ENCODE measurements at places on chromosomes 1 and 21.

- DNase-seq: no peak
These were observed 62.3 kb upstream of the COL11A1 start for GRCh38 chr1:103170609-103171008.

DNA sequence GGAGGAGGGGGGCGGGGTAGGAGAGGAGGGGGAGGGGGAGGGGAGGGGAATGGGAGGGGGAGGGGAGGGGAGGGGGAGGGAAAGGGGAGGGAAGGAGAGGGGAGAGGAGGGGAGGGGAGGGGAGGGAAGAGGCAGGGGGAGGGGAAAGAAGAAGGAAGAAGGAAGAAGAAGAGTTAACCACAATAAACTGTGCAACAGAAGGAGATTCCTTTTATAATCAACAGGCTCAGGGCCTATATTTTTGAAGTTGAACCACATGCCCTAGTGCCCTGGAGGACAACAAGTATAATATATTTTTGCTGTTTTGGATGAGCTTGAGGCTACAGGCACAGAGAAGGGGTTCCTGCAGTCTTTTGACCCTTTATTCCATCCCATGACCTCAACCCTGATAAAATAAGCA, 228.2 kb upstream of the IRF2BP2 start:
- DNase-seq: no peak

- DNase-seq: no peak
These were observed 7.6 kb downstream of the ZBTB48 start for GRCh38 chr1:6587261-6588005.

DNA sequence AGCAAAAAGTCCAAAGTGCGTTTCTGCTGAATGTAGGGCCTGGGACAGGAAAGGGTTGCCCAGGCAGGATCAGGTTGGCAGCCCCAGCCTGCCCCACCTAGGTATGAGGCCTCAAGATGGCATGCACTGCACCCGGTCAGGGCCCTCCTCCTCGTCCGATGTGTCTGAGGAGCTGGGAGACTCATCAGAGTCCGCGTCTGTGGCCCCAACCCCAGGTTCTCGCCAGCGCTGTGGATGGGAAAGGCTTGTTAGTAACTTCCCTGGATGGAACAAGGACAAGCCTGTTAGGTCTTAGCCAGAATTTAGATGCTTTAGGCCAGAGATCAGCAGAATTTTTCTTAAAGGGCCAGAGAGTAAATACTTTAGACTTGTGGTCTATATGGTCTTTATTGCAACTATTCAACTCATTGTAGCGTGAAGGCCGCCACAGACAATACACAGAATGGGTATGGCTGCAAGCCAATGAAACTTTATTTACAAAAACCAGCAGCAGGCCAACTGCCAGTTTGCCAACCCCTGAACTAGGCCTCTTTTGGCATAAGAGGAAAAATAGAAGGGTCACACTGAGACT, 12.4 kb downstream of the PEA15 start:
- DNase-seq: no peak

DNA sequence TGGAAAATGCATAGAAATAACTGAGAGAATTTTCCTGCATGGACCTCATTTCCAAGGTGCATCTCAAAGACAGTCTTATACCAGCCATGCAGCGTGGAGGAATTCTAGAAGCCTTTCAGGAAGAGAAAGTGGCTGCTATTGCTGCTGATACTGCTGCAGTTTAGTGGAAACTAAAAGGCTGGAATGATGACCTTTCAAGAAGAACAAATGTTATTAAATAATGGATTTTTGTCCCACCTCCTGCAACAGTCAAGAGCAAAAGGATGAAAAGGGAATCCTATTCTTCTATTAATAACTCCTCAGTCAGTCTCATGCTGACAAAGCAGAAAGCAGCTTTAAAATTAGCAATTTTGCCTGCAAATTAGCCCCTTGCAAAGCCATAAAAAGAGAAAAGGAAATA, 68.2 kb upstream of the C1orf87 start:
- DNase-seq: no peak

DNA sequence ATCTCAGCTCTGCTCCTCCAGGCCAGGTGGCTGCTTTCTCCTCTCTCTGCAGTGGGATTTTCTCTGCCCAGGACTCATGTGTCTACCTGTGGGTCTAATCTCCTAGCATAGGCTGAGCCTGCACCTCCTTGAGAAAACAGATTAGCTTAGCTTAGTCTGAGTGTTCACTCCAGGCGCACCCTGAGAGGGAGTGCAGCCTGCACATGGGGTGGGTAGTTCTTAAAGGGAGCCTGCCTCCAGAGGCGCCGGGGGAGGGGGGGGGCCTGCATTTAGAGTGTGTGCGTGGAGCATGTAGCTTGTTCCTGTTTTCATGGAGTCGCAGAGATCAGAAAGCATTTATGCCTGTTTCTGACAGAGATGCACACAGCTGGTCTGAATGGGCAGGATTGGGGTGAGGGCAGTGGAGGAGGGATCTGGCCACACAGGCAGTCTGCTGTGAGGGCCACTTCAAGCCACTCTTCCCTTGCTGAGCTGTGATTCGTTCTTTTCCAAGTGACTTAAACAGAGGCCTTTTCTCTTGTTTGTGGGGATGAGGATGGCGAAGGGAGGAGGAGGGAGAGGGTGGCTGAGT, 45.2 kb downstream of the GALNT2 start:
- DNase-seq: no peak

GRCh38 chr1:242524571-242525359, at the start of gene PLD5:
Gene PLD5, minus strand, starts transcription at chr1:242524697.
- no peak for DNase-seq

GRCh38 chr1:208302699-208303238, 58.6 kb upstream of the PLXNA2 start:
- no peak for DNase-seq

- DNase-seq: no peak
These were observed 50.6 kb upstream of the NTPCR start for GRCh38 chr1:232899839-232900238.

DNA sequence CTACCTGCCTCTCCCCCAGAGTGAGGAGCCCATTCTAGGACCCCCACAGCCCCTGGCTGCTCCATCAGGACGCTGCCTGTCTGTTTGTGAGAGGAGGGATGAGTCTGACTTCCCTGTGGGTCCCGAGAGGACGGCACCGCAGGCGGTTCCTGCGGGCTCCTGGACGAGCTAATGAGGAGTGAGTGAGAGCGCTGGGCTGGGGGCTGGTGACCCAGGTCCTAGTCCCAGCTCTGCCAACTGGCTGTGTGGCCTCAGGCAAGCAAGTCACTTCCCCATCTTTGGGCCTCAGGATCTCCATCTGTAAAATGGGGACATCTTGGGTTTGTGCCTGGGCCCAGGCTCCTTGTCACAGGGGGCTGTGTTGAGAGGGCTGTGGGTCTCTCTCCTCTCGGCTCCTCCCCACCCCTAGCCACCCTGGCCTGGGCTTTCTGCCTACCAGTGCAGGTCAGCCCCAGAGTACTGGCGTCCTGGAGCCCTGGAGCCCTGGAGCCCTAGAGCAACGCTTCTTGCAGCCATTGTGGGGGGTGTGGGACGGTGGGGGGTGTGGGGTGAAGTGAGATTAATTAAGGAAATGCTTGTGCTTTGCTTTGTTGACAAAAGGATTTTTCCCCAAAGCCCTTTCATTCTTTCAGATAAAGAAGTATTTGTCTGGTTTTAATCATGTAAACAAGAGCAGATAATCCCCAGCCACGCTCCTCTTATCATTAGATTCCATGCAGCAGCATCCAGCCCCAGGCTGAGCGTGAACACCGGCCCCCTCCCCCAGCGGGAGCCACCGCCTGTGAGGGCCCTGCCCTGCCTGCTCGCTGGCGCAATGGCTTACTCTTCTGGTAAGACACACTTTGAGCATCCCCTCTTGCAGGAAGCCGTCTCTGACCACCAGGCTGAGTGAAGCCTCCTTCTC, 26.8 kb downstream of the SLC1A7 start:
- DNase-seq: no peak

DNA sequence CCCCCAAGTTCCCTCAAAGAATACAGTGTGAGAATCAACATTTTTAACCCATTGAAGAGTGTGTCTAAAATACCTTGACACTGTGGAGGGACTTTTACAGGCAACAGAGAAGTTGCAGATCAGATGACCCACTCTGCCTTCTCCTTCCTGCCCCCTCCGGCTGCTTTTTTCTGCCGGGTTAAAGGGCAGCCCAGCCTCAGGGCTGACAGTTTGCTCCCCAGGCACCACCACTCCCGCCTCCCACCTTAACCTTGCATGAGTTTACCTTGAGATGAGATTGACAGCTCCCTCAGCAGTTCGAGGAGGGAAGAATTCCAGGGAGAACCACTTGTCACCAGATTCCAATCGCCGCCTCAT, 3.2 kb downstream of the MTHFR start:
- DNase-seq: no peak

GRCh38 chr1:110542725-110543124, 23.8 kb upstream of the KCNA10 start:
- DNase-seq: no peak

DNA sequence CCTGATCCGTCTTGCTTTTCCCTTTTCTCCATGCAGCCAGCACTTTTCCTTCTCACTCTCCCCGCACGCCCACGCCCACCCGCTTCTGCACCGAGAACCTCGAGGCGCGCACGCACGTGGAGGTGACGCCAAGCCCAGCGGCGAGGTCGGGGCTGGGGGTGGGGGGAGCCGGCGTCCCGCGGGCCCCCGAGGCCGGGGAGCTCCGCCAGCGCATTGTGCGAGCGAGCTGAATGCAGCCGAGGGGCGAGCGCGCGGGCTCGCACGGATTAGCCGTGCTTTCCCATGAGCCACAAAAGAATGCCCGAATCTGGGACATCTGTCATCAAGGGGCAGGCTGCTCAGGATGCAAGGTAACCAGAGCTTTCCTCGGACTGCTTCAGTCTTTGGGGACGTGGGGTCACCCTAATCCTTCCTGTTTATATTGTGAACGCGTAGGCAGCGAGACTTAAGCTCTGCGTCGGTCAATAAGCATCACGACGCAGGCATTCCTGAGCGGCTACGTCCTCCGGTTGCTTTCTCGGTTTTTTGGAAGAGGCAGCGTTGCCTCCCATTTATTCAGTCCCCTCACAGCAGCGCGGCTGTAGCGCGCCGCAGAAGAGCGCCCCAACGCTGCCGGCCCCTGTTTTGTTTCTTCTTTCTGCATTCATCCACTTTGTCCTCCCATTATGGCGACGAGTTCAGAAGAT, 67.3 kb upstream of the AKT3 start:
- DNase-seq: peak; percentile 8

DNA sequence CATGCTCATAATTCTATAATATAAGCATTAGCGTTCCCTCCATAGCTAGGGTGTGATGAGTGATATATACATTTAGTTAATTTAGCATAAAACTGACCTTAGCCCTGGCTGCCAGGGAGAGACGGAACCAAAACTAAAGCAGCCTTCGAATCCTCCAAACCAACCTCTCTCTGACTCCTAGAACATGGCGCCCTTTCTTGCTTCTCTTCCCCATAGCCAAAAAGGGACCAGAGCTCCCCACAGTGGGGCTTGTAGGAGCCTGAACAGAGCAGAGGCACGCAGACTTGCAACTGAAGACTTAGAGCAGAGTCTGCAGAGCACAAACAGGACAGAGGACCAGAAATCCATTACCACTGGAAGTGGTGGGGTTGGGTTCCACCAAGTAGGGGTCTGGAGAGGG, 17.7 kb downstream of the IRF2BP2 start:
- no peak for DNase-seq

DNA sequence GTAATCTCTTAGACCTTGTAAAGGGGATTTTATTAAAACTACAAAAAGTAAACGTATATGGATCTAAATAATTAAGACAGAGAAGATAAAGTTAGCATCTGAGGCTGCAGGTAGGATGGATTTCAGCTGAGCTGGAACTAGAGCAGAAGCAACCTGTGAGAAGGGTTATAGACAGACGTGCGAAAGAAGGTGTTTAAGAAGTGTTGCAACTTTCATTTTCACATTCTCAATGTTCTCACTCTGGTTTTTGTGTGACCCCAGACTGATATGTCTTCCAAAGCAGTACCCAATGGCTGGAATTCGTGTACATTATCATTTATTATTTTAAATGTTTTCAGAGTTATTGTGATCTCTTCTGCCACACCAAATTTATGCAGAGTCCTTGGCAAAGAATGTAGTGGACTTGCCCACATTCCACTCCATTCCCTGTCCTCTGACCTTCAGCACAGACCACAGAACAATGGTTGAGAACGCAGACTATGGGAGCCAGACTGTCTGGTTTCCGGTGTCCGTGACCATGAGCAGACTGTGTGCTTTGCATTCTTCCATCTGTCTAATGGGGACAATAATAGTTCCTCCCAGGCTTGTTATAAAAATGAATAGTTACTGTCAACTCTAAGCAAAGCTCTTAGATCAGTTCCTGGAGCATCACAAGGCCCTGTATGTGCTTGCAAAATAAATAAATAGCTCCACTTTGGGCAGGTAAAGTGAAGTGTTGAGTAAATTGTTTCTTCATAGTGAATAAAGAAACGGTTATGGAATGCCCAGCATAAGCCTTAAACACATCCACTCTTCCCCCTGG, 140.6 kb upstream of the SAMSN1 start:
- DNase-seq: no peak

DNA sequence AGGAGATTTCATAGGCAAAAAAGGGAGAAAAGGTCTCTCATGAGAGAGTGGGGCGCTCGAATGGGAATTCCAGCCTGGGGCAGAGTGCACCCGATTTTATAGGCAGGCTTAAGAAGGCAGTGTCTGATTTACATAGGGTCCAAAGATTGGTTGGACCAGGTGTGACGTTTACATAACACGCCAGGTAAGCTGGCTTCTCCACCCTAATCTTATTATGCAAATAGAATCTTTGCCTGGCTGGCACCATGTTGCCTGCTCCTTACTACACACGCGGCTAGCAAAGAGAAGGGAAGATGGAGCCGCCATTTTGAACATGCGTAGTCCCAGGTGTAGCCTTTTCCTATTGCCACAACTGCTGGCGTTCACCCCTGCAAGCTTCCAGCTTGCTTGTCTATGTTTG, 103.7 kb downstream of the SLC16A1 start:
- no peak for DNase-seq

DNA sequence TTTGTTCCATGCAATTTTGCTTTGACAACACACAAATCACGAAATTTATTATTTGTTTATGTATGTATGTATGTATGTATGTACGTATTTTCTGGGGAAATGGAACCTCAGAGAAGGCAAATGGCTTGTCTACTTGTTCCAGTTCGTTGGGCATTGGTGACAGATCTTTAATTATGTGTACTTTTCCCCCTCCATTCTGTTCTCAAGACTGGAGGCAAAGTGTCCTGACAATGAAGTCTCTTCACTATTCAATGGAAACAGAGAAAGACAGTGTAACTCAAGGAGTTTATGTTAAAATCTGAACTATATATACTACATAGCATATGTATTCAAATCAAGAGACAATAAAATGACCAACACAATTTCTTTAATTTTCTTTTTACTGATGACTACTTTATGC, 245.7 kb upstream of the PTBP2 start:
- DNase-seq: no peak

- no peak for DNase-seq
These were observed 2.9 kb downstream of the JUN start for GRCh38 chr1:58780836-58781452.

GRCh38 chr1:51863384-51863783, 15.1 kb downstream of the NRDC start:
- no peak for DNase-seq

GRCh38 chr21:46253610-46254124, 25.1 kb upstream of the LSS start:
- DNase-seq: peak; percentile 17

DNA sequence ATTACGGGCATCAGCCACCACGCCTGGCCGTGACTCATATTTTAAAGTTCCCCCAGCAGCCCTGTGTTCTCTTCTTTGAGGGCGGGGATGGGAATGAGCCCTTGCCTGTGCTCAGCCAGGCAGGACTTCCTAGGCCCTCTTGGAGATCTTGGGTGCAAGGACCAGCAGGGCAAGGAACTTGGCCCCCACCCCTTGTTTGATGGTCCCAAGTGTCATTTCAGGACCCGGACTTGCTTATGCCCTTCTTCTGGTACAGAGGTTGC, 9.3 kb downstream of the RASSF5 start:
- DNase-seq: no peak

Measured in activated T-helper 9 cell treated with anti-CD3 and anti-CD28 coated beads, Interleukin-2, amount 50 U/mL, for 16 hours (primary cell).